ENCODE measurements at places on chromosomes 4 and X.

GRCh38 chrX:48939524-48940228, 17.7 kb downstream of the OTUD5 start:
- no peak for DNase-seq

GRCh38 chr4:61996943-61997342, 796.8 kb downstream of the ADGRL3 start:
- DNase-seq: no peak

DNA sequence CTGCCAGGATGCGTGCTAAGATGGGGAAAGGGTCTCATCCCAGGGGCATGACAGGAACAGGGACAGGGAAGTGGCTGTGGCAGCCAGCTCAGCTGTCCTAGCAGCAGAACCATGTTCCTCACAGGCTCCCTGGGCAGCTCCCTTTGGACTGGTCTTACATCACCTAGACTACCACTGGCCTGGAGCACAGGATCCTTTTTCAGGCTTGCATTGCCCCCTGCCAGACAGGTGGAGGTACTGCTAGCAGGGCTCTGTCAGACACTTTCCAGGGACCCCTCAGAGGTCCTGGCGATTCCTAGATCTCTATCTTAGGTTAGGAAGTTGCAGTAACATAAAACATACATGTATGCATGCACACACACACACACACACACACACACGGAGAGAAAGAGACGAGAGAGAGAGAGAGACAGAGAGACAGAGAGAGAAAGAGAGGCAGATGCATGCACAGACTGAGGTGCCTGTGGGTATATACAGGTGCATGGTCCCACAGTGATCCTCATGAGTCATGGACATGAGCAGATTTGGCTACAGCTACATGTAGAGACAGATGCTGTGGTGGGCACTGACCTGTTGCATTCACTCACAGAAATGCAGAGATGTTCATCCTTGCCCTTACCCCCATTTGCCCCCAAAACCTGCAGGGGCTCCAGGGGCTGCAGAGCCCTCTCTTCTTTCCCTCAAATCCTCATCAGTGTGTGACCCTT, 63.6 kb downstream of the STARD8 start:
- DNase-seq: peak; percentile 0

DNA sequence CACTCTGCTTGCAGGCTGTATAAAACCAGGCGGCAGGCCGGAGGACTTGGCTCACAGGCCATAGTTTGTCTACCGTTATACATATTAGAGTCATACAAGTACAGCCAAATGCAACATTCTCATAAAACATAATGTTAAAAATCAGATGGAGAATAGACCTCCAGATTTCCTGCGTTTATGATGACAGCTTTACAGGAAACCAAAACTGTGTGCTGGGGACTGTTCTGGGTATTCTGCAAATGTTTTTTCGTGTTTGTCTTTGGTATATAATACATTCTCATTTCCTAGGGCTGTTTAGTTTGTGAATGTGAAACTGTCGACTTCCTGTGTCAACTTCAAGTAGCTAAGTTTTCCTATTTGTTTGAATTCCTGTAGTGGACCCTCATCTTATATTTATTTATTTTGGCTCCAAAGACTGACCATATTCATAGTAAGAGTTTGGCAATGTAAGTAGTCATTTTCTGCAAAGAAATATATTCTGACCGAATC, 79.5 kb upstream of the FAM9C start:
- no peak for DNase-seq

GRCh38 chr4:109877400-109877799, 29.5 kb downstream of the LRIT3 start:
- DNase-seq: no peak

DNA sequence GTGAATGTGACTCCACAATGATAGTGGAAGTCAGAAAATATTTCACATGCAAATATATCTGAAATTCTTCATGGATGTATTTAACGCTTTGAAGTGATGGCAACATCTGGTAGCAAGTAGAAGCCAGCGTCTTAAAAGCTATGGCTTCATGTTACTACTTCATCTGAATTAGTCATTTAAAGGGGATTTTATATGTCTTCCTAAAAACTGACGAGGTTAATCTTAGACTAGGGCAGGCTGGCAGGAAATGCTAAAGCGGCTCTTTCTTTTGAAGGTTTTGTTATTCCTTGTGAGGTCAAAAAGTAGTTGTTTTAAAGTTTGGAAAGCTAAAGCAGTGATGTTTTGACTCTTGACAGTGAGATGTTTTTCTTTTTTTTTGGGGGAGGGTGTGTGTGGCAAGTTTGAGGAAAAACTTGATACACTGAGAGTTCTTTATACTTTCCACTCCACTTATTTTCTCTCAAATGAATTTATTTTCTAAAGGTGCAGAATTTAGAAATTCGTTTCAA, 22.6 kb downstream of the PLS3 start:
- no peak for DNase-seq

GRCh38 chr4:161992317-161992716, 171.5 kb downstream of the FSTL5 start:
- DNase-seq: no peak

- no peak for DNase-seq
These were observed 161.6 kb downstream of the IL15 start for GRCh38 chr4:141797966-141798365.

GRCh38 chr4:141240671-141241070, 20.0 kb downstream of the ZNF330 start:
- no peak for DNase-seq

- no peak for DNase-seq
These were observed 33.7 kb upstream of the HPRT1 start for GRCh38 chrX:134426281-134426680.

- DNase-seq: no peak
These were observed 392.3 kb downstream of the ARHGAP24 start for GRCh38 chr4:85867271-85867670.

- no peak for DNase-seq
These were observed 391.0 kb downstream of the RAB28 start for GRCh38 chr4:13093170-13093569.

DNA sequence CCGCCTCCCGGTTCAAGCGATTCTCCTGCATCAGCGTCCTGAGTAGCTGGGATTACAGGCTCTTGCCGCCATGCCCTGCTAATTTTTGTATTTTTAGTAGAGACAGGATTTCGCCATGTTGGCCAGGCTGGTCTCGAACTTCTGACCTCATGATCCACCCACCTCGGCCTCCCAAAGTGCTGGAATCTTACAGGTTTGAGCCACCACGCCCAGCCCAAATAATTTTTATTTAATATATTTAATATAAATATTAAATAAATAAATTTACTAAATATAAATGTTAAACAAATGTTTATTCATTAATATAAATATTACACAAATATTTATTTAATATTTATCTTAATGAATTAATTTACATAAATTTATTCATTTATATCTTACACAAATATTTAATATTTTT, 120.2 kb downstream of the SHOX start:
- DNase-seq: no peak

DNA sequence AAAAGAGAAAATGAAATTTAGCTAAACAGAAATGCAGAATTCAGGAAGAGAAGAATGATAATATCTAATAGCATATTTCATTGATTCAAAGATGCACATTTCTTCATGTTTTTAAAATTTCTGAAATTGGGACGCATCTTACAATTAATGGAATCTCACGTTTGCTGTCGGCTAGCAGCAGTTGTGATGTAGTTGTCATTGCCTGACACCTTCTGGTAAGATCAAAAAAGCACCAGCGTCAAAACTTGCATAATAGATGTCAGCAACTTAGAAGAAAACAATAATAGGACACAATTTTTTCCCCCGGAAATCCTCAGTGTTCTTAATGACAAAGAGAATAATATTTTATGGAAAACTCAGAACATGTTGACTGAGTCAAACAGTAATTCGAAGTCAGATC, 29.8 kb upstream of the SLC7A3 start:
- DNase-seq: no peak

- no peak for DNase-seq
These were observed 156.8 kb upstream of the HS3ST1 start for GRCh38 chr4:11585506-11585905.

DNA sequence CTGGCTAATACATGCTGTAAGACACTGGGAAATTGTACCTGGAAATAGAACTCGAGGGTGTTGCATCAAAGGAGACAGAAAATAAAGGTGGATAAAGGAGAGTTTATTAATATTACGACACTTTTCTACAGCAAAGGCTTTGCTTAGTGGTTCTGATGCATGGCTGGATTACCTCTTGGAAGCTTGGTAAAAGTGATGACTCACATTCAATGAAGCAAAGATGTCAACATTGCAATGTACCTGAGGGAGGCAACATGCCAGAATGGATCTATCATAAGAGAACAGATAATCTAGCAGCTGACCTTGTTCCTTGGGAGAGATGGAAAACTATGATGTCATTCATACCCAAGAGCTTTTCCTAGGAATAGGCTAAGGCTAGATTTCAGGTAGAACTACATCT, 735.1 kb upstream of the DIAPH2 start:
- DNase-seq: no peak

GRCh38 chr4:113499696-113500095, 261.8 kb downstream of the CAMK2D start:
- DNase-seq: no peak

- no peak for DNase-seq
These were observed 56.3 kb upstream of the NAP1L5 start for GRCh38 chr4:88753658-88754571.

DNA sequence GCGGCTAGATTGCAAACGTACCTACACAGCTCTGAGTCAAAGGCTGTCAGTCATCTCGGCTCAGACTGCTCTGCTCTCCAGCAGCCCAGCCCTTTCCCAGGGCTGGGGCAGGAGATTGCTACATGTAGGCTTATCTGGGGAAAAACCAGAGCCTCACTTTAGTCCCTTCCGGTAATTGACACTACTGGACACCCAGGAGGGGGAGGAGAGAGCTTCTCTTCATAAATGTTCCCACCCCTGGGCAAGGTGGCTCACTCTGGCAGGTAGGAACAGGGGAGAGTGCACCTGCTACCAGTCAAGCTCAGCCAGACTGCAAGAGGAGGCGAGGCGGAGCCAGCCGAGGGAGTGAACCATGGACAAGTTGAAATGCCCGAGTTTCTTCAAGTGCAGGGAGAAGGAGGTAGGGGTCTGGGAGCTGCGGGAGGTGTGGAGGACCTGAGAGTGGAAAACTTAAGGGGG, at the start of gene SLC6A14:
Gene SLC6A14 (plus strand): TSS at position 249 of the 459 bp plus-strand sequence. CDS start 104 bp downstream, at position 353.
- no peak for DNase-seq

DNA sequence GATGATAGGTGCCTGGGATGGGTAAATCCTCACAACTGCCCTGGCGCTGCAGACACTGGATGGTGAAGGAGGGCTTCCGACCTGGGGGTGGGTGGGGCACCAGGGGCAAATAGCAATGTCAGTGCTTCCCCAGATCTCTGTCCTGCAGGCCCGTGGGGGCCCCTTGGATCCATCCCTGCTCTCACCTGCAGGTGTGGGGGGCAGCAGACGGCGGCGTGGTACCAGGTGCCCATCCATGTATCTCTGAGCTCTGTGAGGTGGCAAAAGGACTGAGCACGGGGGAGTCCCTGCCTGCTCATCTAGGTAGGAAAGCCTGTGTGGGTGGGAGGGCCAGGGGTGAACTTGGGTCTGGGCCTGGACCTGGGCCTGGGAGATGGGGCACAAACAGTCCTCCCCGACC, 6.5 kb upstream of the SYP start:
- no peak for DNase-seq

- no peak for DNase-seq
These were observed 16.8 kb downstream of the CLNK start for GRCh38 chr4:10667701-10668326.

DNA sequence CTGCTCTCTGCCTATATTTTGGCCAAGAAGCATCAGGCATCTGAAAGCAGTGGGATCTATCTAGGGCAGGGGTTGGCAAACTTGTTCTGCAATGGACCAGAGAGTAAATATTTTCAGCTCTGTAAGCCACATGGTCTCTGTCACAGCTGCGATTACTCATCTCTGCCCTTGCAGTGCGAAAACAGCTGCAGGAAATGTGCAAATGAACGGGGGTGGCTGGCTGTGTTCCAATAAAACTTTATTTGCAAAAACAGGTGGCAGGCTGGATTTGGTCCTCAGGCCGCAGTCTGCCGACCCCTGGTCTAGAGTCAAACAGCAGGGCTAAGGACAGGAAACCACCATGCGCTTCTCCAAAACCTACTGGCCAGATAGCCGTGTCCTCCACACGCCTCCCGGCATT, 48.6 kb downstream of the ACOX3 start:
- DNase-seq: no peak

GRCh38 chr4:64642936-64643335, 233.7 kb upstream of the TECRL start:
- no peak for DNase-seq

GRCh38 chr4:39932776-39933402, 44.8 kb downstream of the PDS5A start:
- no peak for DNase-seq

DNA sequence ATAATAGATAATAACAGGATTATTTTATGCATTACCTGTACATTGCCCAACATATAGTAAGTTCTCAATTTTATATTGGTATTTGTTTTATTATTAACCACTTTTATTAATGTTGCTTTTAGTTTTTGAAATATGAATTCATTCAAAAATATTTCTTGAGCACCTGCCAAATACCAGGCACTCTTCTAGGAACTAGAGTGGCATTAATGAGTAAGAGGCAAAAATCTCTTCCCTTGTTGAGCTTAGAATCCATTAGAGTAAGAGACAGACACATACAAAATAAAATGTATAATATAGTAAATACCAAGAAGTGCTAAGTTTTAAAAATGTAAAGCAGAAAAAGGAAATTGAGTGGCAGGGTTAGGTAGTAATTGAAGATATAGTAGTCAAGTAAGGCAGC, 45.8 kb downstream of the TET2 start:
- peak; percentile 22 for DNase-seq

DNA sequence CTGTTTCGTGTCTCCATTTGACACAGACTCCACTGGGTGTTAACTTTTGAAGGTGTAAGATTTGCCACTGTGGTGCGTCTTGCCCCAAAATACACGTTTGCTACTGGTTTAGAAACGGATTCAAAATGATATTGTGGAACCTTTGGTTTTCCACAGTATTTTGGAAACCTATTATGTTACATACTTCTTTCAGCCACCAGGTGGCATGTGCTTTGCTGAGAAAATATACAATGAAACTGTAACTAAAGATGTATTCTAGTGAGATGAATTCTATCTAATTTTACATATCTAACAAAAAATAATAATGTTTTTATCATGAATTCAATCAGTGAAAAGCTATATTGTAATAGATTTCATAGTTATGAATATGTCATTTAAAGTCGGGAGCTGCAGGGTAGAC, 28.4 kb upstream of the SLITRK4 start:
- DNase-seq: no peak

- no peak for DNase-seq
These were observed 97.3 kb downstream of the EMCN start for GRCh38 chr4:100420571-100420970.

- DNase-seq: no peak
These were observed 53.1 kb upstream of the SPRY1 start for GRCh38 chr4:123343400-123344041.

DNA sequence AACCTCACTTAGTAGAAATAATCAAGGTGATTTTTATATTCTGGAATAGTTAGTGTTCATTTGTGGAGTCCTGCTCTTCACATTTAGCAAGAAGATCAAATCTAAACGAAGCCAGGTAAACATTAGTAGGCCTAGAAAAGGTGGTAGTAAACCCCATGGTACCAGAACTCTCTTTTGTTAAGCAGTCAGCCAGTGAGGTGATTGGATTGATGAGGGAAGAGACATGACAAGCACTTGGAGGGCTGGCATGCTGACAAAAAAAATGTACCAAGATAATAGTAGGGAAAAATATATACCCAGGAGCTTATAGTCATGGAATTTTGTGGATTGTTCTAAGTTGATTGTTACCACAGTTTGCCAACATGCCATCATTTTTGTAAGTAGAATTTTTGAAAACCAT, 163.8 kb downstream of the BANK1 start:
- DNase-seq: no peak

All from DMS79 treated with DMSO at 0.1 percent for 48 hours (cell line).